Stimulated activated CD4-positive, alpha-beta T cell treated with anti-CD3 and anti-CD28 coated beads, Interleukin-1b, Interleukin-23, amount 100 ng/mL, for 24 hours (primary cell): ENCODE measurements at places on chromosomes 5 and 9.

DNA sequence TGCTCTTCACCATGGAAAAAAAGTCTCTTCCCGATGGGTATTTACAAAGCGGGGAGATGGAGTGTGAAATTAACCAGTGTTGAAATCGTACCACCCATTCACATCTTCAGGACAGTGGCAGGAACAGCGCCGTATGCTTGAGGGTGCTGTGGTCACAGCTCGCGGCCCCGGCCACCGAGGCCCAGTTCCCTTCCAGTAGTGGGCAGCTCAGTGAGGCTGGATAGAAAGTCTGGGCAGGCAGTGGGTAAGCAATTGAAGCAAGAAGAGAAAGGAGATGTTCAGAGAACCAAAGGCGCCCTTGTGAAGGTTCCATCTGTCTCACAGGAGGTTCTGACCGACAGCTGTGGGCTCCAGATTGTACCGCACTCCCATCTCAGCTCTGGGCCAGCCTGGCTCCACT is 59.1 kb downstream of the SECISBP2 start:
- no peak for DNase-seq

DNA sequence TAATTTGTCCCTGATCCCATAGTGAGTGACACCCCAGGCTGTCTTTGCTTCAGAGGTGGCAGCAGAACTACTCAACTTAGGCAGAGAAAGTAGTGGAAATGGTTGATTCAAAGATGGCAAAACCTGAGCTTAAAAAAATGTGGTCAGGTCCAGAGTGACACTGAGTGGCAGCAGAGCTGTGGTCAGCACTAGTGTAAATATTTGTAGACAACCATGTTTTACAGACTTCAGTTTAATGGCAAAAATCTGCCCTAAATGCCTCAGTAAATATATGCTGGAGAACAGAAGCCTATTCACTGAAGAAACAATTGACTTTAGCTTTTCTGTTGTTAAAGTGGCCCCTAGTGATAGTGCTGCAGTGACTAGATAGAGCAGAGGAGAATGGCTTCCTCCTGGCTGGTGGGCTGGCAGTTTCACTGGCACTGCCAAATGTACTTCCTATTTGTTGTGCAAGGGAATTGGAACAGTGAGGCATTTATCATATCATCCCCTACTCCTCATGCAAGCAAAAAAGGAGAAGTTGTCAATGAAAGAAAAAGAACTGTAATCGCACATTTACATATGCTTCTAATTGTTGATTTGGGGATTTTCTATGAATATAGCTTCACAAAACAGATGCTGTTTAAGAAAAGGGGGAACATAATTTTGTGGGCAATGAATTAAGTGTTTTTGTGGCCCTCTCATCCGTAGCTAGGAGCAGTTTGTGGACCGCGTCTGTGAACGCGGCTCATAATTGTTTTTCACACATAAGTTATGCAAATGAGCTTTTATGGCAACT is 12.0 kb downstream of the PBX3 start:
- DNase-seq = no peak

- no peak for DNase-seq
Measured at GRCh38 chr9:110537841-110538646, 41.5 kb downstream of the SVEP1 start.

DNA sequence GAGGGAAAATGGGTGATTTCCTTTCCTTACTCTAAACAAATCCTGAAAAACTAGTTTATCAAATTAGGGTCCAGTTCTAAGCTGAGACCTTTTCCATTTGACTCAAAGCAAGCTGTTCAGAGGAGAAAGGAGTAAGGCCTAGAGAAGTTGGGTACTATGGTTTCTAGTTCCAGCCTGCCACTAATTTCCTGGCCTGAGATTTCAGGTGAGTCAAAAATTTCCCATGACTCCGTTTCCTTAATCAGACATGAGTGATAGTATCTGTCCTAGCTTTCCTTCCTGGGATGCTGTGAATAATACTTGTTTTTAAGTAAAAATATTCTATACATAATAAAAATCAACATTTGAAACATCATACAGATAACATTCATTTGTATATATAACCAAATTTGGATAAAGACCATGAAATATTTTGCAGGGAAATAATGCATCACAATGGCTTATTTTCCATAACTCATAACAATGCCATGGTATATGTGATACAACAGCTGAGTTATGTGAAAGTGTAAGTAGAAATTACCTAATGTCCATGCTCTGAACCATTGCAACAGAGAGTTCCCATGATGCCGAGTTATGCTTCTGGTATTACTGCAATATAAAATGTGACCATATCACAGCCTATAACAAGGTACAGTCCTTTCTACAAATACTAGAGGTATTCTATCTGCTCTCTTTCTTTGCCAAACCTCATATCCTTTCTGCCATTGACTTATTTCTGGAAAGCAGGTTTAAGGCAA is 142.7 kb downstream of the MLLT3 start:
- DNase-seq = no peak

DNA sequence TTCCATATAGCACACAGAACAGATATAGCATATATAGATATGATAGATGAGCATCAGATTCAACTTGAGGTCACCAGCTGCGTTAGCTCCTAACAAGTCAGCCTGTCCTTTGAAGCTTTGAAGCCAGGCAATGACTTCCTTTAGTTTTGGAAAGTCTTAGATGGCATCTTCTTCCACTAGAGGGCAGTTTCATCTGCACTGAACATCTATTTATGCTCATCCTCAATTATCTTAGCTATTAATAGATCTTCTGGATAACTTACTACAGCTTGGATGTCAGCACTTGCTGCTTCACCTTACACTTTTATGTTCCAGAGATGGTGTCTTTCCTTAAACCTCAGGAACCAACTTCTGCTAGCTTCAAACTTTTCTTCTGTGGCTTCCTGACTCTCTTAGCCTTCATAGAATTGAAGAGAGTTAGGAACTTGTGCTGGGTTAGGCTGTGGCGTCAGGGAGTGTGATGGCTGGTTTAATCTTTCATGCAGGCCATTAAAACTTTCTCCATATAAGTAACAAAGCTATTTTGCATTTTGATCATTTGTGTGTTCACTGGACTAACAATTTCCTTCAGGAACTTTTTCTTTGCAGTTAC is 1401.4 kb downstream of the EFNA5 start:
- DNase-seq = no peak

GRCh38 chr9:98871558-98872065 is 64.1 kb downstream of the GALNT12 start:
- DNase-seq = no peak

DNA sequence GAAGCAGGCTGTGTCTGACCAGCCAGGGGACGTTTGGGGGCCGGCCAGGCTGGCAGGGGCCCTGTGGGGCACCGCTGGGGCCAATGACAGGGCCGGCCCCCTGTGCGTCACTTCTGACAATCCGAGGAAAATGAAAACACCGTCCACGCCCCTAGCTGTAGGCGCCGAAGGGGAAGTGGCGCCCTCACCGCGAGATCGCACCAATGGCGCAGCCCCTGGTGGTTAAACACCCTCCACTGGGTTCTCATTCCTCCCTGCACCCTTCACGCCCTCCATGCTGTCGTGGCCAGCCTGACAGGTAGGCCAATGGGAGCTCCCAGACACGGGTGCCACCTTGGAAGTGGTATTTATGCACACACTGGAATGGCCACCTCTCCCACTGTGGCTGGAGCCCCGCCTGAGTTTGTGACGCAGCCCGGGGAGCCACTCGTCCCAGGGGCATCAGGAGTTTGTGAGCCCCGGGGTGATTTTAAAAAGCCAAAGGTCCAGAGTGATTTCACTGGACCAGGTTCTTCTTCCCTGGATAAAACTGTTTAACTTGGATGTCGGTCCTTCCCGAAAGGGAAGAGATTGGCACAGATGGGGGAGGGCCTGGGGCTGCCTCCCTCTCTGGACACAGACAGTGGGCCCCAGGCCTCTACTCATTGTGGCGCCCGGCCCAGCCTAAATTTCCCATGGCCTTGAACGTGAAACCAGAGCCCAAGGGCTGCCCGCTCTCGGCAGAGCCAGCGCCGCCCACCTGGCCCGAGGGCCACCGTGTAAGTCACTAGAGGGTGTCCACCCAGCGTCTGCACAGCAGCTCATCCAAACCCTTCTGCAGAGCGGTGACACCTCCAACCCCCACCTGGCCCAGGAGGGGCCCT is 49.7 kb downstream of the NKD2 start:
- DNase-seq = no peak

DNA sequence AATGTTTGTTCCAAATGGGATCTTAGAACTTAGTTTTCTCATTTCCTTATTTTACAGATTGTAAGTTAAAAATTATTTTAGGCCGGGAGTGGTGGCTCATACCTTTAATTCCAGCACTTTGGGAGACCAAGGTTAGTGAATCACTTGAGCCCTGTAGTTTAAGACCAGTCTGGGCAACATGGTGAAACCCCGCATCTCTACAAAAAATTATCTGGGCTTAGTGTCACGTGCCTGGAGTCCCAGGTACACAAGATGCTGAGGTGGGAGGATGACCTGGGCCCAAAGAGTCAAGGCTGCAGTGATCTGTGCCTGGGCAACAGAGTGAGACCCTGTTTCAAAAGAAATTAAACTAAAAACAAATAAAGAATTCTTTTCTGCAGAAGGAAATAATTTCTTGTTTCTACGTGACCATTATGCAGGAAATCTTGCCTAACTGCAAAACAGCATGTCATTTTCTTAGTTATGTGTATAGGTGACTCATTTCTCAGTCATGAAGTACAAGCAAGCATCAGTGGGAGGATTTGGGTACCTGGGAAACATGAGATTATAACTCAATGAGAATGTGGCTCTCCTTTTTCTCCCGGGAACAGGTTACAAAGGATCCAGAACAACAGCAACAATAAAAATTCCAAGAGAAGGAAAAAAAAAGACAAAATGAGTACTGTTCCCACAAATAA is 375.1 kb upstream of the ST8SIA4 start:
- DNase-seq = no peak
